ENCODE measurements at places on chromosomes 11 and 22. TPM values are rescaled to one million over a fixed set of nuclear protein-coding genes. Genes with fewer than 3 reads are reported as not detected.

- peak; percentile 97 for DNase-seq
Measured at GRCh38 chr11:63667995-63668795, 3.0 kb downstream of the ATL3 start.

GRCh38 chr11:110720431-110721275 is 8.4 kb upstream of the ARHGAP20 start:
- peak; percentile 39 for DNase-seq

- DNase-seq = no peak
Measured at GRCh38 chr22:50139843-50140415, 30.6 kb upstream of the PANX2 start.

DNA sequence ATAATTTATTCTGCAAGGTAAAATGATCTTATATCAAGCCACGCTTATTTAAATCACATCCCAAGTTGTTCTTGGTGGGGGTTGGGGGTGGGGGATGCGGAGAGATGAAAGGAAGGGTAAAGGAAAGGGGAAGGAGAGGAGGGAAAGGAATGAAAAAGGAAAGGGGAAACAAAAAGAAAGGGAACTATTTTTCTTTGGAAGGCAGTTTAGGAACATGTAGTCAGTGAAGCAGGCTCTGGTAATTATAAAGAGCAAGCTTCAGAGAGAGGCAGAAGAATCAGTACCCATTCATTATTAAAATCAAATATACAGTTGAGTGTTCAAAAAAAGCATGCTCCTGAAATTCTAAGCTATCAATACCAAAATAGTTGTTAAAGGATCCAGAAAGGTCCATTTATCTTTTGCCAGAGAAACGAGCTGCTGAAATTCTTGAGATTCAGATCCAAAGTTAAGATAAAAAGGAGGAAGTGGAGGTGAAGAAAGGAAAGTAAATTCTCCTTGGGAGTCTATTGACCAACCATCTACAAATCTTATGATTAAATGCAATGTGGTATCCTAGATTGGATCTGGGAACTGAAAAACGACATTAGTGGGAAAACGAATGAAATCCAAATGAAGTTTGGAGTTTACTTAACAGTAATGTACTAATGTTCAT is 107.4 kb downstream of the SGSM3 start:
- DNase-seq = no peak

- no peak for DNase-seq
Measured at GRCh38 chr22:43239956-43240355, 53.0 kb upstream of the TTLL12 start.

DNA sequence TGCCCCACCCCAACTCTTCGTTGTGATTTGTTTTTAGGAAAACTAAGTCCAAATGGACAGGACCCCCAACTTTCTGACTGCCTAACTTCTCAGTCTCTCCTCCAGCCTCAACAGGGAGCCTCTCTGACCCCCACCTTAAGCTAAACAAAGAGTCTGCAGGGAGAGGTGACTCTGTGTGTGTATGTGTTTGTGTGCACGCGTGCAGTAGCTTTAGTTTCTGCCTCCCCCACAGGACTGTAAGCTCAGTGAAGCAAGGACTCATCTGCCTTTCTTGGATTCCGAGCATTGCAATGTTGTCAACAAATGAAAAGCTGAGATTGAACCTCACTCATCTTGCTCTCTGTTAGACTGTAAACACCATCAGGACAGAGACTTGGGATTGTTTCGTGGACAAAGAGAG is 7.9 kb downstream of the SNAP29 start:
- peak; percentile 28 for DNase-seq

Gene OSBPL5
- 14.4 TPM for total RNA-seq

Measured in IMR-90 (cell line).